ENCODE measurements at places on chromosomes 5 and 9.

DNA sequence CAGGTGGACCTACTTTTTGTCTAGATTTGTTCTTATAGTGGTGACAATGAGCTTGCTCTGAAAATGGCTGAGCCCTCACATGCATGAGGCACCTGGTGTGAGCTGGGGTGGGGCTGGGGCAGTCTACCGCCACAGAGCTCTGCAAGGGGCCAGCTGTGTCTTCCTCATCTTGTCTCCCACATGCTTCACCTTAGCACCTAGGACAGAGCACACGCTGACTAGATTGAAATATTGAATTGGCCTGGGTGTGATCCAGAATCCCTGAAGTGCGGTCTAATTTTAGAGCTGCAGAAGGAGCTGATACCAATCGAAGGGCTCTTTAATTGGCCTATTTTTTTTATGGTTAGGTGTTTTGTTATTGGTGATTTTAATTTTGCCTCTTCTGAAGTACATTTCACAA lies 126.1 kb upstream of the NFIB start:
- no peak for DNase-seq

- DNase-seq = no peak
Observed at GRCh38 chr9:21653091-21653490, 149.3 kb upstream of the MTAP start.

GRCh38 chr9:136686534-136686793 lies 793 bp downstream of the AGPAT2 start:
- no peak for DNase-seq

DNA sequence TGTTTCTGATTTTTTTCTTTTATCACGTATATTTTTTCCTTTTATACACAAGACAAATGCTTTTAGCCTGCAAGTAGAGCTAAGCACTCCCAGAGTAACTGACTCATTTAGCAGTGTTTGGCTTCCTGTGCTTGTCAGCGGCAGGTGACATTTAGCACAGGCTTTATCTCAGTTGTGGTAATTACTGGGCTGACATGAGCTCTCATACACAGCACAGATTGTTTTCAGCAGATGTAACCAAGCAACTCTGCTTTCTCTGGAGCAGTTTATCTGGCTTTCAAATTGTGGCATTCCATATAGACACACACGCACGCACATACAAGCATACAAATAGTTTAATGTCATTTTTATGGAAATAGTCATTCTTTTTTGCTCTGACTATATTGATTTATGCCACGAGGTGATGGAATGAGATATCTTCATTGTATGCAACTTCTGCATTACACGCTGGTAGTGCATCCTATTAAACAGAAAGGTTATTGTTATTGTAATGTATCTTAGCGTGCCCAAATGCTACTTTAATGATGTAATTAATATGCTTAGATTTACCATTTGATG lies 379.0 kb upstream of the GRAMD2B start:
- peak; percentile 97 for DNase-seq

DNA sequence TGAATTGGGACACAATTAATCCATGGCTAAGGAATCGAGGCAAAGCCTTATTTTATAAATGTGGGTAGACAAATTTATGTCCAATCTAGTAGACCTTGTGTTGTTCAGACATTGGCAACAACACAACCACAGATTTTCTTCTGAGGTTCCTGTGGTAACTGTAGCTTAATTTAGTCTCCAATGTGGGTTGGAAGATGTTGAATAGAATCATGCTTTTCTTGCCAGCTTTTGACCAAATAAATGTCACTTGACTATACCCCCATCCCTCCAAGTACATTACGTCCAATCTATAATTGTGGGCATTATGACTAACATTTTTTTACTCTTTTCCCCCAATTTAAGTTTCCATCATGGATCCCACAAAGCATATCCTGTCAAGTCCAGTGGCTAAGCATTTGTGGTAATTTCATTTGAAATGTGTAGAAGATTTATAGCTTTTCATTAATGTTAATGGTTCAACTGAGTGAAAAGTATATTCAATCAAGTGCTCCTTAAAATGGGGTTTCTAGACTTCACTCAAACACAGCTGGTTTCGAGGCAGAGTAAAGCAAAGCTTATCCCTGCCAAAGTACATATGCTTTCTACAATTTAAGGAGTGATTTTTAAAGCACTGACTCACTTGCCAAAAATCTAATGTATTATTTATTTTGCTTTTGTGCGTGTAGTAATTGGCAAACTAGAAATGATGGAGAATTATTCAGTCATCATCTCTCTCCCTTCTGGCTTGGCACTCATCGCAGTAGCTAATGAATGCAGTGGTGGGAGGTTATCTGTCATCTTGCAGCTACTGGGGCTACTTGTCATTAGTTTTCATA lies 141.8 kb downstream of the FAM174A start:
- peak; percentile 40 for DNase-seq

DNA sequence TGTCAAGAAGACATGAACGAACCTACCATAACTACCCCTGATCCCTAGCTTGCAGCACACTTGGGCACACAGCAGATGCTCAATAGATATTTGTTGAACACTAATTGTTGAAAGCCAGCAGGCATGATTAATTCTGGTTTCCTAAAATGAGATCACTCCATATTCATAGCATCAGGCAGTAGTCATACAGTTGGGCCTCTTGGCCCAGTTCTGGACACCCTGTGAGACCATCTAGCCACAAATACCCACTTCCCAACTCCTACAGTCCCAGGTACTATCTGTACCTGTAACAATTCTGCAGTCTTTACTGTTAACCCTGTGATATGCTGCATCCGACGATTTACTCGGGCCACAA lies 24.2 kb downstream of the P4HA2 start:
- no peak for DNase-seq

DNA sequence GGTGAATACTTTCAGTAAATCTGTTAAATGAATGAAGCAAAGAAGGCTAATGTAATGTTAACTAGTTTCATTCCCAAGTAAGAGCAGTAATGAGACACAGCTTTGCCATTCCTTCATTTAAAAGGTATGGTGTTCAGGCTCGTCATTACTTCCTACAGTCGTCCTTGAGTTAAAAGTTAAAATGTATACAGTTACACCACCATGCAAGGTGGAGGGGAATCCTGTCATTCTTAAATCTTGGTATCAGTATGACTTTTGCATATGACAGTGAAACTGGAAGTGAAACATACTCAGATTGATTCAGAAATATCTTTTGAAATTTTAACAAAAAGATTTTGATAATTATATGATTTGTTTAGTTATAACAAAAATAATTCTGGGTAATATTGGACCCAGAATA lies 25.9 kb downstream of the MTRR start:
- no peak for DNase-seq

- DNase-seq = no peak
Observed at GRCh38 chr5:40568548-40568947, 111.2 kb upstream of the PTGER4 start.

DNA sequence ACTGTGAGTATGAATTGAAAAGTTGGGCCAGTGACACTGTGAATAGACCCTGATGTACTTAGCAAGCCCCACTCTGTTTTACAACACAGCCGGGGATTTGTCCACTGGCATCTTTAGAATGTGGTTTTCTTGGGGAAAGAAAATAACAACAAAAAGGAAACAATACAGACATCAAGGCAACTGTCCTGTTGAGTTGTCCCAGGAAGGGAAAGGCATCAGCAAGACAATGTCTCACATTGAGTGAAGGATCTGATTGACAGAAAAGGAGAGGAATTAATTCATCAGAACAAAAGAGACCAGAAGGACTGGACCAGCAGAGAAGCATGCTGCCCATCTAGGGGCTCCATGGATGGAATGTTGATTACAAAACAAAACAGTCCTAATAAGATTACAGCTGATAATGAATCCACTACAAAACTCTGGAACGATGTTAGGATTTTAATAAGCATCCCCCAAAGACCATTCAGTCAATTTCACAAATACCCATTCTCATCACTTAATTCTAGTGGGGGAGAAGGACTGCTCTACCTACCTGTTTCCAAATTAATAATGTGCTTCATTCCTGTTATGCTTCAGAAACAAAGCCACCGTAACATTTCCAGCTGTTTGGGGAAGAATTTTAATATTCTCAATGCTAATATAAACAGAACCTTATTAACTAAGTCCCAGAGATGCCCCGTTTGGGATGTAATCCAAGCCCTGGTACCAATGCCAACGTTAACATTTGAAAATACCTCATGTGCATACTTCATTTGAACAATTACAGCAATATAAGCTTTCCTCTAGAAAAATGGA lies 298.0 kb downstream of the SPOCK1 start:
- no peak for DNase-seq

- DNase-seq = no peak
Observed at GRCh38 chr9:23635276-23635675, 190.8 kb downstream of the ELAVL2 start.

GRCh38 chr5:61731267-61731945 lies 399.3 kb downstream of the ZSWIM6 start:
- DNase-seq = no peak

GRCh38 chr9:14170392-14170931 lies 143.5 kb downstream of the NFIB start:
- no peak for DNase-seq

DNA sequence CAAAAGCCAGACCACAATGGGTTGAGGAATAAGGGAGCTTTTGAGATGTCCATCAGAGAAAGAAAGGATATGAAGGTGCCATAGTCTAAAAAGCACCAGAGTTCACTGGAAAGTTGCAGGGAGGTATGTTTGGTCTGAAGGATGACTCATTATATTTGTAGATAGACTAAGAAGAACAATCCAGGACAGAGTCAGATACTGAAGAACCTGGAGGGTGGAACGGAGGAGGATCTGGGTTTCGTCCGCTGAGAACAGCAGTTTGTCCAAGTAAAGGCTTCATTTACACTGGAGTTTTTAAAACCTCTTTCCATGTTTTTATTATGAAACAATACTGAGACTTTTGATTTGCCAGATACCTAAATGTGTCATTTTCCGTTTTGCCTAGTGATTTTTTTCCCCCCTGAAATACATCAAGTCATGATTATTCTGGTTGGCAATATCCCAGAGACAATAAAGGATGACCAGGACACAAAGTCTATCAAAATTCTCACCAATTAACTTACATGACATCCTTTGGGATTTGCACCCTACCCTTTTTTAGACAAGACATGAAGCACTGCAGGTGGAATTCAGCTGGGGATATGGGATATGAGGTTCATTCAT lies 219.9 kb downstream of the MLLT3 start:
- no peak for DNase-seq

GRCh38 chr9:97889941-97890887 lies 32.1 kb downstream of the TRMO start:
- peak; percentile 19 for DNase-seq

- no peak for DNase-seq
Observed at GRCh38 chr9:87428659-87429058, 69.0 kb upstream of the DAPK1 start.

DNA sequence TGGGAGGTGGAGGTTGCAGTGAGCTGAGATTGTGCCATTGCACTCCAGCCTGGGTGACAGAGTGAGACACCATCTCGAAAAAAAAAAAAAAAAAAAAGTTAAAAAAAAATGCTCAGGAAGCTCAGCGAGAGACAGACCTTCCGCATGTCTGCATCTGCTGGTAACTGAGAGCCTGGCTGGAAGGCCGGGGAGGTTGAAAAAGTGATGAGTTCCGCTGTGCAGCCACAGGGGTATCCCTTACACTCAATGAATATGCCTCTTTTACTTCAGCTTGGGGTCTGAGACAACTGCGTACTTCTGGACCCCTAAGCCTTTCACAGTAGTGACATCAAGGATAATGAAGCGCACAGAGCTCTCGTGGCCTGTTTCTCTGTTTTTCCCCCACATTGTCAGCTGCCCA lies 179.9 kb upstream of the KLF4 start:
- no peak for DNase-seq

GRCh38 chr5:138926688-138927448 lies 51.7 kb upstream of the LRRTM2 start:
- no peak for DNase-seq

DNA sequence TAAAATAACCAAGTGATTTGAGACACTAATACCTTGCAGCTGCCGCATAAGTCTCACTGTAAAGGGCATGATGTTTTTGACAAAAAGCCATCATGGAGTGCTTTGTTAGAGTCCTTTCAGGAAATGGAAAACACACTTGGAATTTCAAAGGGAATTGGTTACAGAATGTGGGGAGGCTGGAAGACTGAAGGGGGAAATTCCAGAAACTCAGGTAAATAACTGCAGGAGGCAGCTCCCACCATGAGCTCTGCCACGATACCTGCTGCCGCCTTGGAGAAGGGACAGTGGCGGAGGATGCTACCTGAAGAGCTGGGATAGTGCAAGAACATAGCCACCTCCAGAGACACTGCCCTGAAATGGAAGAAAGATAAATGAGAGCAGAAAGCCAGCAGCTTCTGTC lies 66.9 kb downstream of the PRKACG start:
- DNase-seq = no peak

DNA sequence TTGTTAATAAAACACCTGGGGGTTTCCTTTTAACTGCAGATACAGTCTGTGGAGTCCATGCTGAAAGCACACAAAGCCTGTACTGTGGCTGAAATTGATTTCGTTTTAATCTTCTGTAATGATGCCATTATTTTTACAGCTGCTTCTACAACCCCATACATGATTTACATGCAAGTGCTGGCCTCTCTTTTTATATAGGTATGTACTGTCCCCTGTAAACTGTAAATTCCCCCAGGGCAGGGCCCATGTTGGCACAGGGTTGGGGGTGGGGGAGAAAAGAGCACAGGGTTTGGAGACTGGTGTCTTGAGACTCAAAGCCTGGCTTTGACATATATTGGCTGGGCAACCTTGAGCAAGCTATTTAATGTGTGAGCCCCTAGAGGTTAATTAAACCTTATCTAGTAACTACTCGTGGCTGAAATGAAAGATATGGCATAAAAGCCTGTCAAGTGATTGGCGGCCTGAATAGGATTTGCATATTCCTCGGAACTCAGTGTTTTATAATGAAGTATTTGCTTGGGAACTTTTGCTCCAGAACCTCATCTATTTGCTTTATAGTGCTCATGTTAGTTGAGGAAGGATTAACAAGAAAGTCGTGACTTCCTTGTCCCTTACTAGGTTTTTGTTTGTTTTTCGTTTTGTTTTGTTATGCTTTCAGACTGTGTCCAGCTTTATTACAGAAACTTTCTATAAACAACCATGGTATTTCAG lies 34.0 kb downstream of the KLF4 start:
- no peak for DNase-seq

GRCh38 chr9:126216826-126217225 lies 109.8 kb upstream of the MVB12B start:
- no peak for DNase-seq

- no peak for DNase-seq
Observed at GRCh38 chr9:29796291-29796952, 2223.1 kb upstream of the C9orf72 start.

GRCh38 chr5:149325894-149326293 lies 19.4 kb upstream of the GRPEL2 start:
- peak; percentile 37 for DNase-seq

All from fibroblast of the aortic adventitia (primary cell).